CD8-positive, alpha-beta T cell (primary cell): ENCODE measurements at places on chromosomes 5 and 9. TPM values are rescaled to one million over a fixed set of nuclear protein-coding genes. Genes with fewer than 3 reads are reported as not detected.

- DNase-seq, result no peak
These were observed 564.9 kb upstream of the TUSC1 start for GRCh38 chr9:26243029-26243697.

DNA sequence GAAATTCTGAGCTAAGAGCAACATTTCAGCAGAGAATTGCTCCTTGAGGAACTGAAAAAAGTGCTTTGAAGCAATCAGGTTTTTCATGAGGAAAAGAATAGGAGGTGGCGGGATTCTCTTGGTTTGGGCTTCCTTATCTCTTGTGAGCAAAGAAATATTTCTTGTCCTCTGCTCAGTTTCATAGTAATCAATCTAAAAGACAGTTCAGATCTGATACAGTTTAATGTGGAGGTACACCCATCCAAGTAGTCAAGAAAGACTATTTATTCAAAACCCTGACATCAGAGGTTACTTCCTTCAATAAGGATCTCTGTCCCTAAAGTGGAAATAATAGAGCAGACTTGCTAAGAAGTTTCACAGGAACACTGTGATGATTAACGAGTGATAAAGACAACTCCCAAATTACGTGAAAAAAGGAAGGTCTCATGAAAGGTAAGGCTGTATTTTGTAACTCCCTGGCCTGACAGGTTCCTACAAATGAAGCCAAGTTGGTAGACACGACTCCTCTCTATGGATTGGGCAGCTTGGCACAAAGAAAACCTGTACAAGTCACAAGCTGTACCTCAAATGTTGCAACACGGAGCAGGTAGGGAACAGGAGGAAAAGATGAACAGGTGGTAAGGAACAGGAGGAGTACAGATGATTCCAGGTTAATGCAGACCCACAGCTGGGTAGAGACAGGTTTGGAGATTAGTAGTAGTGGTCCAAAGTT, 94.1 kb downstream of the SUSD1 start:
- no peak for DNase-seq

GRCh38 chr9:135242406-135242805, 154.9 kb downstream of the OLFM1 start:
- no peak for DNase-seq

GRCh38 chr9:17752021-17752420, 173.2 kb downstream of the SH3GL2 start:
- no peak for DNase-seq

- no peak for DNase-seq
These were observed 205.1 kb downstream of the PCSK1 start for GRCh38 chr5:96227957-96228356.

GRCh38 chr5:53366245-53366644, 114.2 kb upstream of the FST start:
- DNase-seq, result no peak

- no peak for DNase-seq
These were observed 11.0 kb downstream of the DAB2 start for GRCh38 chr5:39413771-39414170.

DNA sequence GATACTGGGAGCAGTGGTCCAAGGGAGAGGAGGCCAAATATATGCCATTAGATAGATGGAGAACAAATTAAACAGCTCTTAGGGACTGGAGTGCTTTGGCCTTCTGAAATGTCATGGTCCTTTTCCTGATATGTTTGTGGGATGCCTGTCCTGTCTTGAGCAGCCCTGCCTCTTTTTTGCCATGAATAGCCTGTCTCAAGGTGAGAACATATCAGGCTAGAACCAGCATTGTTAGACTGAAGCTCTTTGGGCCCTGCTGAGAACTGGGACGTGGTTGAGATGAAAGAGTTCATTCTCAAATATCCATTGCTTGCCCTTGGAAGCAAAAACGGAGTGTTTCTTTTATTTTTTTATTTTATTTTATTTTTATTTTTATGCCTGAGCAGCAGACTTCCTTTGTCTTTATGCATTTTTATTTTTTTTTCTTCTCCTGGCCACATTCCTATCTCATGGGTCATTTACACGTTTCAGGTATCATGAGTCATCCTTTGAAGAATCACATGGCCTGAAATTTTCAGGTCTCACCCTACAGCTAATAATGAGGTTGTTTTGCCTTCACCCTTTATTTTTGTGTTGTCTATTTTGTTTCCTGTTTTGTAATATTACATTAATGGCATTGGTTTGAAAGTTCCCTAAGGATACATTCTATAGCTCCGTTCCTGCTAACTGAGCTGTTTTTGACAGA, 371.4 kb downstream of the PSAT1 start:
- no peak for DNase-seq

The TNFSF15 gene
- not detected for total RNA-seq

The TAF11L10 gene
- total RNA-seq, result not detected

The MARVELD2 gene
- total RNA-seq, result 0.22 TPM

The PCDHA1 gene
- total RNA-seq, result not detected

The SPINK5 gene
- not detected for total RNA-seq
